Stimulated activated CD8-positive, alpha-beta memory T cell treated with anti-CD3 and anti-CD28 coated beads, Interleukin-7, amount 100 ng/mL, for 1 hour (primary cell): ENCODE measurements at places on chromosomes 2 and 18.

- no peak for DNase-seq
Observed at GRCh38 chr18:37483221-37483971, 82.2 kb downstream of the CELF4 start.

DNA sequence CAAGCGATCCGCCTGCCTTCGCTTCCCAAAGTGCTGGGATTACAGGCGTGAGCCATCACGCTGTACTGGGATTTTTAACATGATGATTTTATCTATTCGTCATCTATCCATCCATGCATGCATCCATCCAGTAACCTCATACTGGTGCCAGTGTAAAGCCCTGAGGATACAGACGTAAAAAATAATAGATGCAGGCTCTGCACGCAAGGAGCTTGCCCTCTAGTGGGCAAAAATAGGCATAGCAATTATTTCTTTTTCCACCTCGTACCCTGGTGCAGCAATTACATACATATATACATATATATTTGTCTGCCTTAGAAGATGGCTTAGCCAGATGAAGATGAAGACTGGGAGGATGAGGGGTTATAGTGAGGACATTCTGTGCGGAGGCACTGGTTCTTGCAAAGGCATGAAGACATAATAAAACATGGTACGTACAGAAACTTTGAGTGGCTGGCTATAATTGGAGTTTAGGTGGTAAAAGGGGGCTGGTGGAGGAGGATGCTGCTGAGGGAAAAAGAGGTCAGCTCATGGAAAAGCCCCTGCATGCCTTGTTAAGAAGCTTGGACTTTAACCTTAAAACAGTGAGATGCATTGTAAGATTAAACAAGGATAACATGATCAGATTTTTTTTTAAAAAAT, 19.6 kb upstream of the RPIA start:
- no peak for DNase-seq

DNA sequence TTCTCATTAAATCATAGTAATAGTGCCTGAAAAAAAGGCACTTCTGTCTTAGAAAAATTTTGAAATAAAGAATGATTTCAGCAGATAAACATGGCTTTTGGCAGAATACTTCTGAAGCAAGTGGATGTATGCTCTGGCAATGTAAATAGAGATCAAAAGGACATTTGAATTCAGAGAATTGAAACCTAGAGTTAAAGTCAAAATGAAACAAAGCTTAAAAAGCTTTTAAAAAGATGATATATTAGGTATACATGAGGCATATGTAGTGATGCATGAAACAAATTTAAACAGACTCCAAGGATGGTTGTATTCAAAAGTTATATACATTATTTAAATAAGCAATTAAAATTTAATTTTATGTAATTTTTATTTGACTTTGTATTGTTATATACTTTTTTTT, 1344.5 kb upstream of the TMEFF2 start:
- no peak for DNase-seq

DNA sequence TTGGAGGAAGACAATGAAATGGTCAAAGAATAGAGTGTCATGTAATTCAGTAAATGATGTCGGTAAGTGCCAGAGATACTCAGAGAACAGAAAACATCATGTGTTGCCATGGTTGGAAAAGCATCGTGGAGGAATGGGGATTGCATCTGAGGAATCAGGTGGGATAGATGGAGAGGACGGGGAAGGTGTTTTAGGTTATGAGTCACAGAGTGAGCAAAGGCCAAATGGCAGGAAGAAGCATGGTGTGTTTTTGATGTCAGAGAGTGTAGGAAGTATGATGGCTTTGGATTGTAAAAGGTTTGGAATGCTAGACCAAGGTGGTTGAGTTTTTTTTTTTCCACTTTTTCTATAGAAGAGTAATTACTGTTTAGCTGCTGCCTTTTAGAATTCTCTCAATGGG, 27.5 kb upstream of the CD28 start:
- DNase-seq: no peak

- DNase-seq: no peak
Observed at GRCh38 chr2:160730296-160730995, 236.8 kb upstream of the RBMS1 start.
